ENCODE measurements at places on chromosomes 3 and 15.

- no peak for DNase-seq
Measured at GRCh38 chr15:45023659-45024225, 747 bp downstream of the SORD start.

- DNase-seq, result no peak
Measured at GRCh38 chr3:57889807-57890206, 118.4 kb upstream of the FLNB start.

- no peak for DNase-seq
Measured at GRCh38 chr3:115388166-115388565, 235.1 kb upstream of the GAP43 start.

- no peak for DNase-seq
Measured at GRCh38 chr3:191382661-191383060, 52.3 kb upstream of the UTS2B start.

- DNase-seq, result no peak
Measured at GRCh38 chr3:52791366-52791765, 3.2 kb upstream of the ITIH3 start.

- DNase-seq, result no peak
Measured at GRCh38 chr3:64431526-64432091, 206.3 kb upstream of the PRICKLE2 start.

- no peak for DNase-seq
Measured at GRCh38 chr3:69179740-69180372, 57.5 kb upstream of the LMOD3 start.

GRCh38 chr3:124489506-124489905 lies 240.7 kb upstream of the UMPS start:
- DNase-seq, result no peak

DNA sequence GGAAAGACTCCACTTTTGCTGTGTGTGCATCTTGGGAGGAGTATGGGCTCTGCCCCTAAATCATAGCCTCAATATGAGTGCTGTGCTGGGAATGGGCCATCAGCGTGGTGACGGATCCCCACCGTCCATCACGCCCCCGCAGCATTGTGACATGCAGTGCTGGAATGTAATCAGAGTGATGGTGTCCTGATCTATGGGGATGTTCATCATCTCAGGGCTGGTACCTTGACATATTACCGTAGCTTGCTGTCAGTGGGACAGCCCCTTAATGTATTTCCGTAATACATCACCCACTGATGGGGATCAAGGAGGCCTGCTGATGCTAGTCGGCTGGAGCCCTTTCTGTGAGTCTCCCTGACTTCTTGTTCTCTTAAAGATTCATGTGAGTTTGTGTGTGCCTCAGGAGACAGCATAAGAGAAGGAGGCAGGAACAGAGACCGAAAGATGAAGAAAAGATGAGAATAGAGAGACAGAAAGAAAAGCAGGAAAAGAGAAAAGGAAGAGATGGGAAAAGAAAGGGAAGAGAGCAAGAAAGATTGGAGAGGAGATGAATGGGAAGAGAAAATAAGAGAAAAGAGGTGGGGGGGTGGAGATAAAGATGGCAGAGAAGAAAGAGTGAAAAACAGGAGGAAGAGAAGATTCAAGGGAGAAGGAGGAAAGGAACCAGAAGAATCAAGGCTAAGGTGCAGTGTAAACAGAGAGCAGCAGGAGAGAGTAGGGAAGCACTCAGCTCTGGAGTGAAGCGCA lies 183.7 kb downstream of the RPLP1 start:
- DNase-seq, result no peak

- DNase-seq, result no peak
Measured at GRCh38 chr3:10189557-10190354, 25.0 kb downstream of the IRAK2 start.

GRCh38 chr15:57656434-57656833 lies 50.1 kb upstream of the POLR2M start:
- no peak for DNase-seq

DNA sequence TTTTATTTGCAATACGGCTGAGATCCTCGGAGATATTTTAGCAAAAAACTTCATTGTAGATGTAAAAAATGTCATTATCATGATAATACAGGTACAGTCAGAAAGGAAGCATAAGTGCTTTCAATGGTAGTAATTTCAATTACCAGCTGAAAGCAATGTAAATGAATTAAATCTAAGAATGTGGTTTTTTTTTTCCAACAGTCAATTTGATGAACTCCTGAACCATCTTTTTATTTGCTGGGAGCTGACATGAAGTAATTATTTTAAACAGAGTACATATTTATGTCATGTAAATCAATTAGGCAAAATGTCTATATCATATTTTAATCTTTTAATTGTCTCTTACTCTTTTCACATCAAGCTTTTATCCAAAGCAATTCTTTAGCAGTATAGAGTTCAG lies 70.6 kb downstream of the MORC1 start:
- no peak for DNase-seq

GRCh38 chr3:149703466-149703865 lies 45.6 kb upstream of the WWTR1 start:
- DNase-seq, result no peak

GRCh38 chr15:27575521-27575920 lies 523.6 kb downstream of the OCA2 start:
- no peak for DNase-seq

DNA sequence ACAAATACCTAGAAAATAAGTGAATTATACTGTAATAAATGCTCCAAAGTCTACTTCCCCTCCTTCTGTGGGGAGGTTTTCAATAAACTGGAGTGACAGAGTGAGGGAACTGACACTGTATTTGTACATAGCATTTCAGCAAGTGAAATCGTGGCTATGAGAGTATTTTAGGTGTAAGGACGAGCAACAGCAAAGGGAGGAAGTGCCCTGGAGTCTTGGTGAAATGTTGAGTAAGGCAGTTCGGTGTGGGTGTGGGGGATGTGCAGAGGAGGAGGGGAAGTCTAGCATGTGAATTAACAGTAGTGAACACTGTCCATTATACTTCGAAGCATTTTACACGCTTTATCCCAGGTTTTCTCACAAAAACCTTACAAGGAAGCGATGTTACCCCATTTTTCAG lies 18.1 kb upstream of the P2RY13 start:
- no peak for DNase-seq

GRCh38 chr3:183178512-183178832 lies 15.9 kb upstream of the LAMP3 start:
- DNase-seq, result no peak

DNA sequence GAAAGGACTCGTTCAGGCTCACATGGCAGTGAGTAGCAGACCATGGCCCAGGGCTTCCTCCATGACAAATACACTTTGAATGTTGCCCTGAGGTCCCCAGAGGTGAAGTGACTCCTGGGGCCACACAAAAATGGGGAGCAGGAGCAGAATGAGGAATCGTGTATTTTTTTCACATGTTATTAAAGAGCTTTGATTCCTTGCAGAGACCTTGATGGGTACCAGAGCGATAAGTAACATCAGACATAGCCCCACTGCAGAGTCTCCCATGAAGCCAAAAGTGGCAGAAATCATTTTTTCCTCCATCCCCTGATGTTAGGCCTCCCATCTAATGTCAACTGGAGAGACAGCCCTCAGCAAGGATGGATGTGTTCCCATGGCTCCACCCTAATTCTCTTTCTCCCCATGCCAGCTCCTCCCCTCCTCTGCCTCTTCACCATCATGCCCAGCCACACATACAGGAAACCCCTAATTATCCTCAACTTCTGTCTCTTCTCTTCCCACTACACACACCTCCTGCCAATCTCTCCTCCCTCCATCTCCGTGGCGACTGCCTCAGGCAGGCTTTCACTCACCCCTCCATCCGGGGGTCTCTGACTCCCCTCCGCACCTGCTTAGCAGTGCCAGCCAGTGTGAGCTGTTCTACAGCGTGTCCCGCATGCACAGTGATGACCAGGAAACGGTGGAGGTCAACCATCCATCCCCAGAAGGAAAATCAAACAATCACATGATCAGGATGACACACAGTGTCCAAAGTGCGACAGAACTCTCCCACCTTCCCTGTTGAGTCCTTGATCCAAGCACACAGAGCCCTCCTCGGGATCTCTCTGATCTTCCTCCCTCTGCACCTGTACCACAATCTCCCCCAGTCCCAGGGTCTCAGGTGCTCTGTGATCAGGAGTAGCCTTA lies 7.1 kb upstream of the SSUH2 start:
- no peak for DNase-seq

DNA sequence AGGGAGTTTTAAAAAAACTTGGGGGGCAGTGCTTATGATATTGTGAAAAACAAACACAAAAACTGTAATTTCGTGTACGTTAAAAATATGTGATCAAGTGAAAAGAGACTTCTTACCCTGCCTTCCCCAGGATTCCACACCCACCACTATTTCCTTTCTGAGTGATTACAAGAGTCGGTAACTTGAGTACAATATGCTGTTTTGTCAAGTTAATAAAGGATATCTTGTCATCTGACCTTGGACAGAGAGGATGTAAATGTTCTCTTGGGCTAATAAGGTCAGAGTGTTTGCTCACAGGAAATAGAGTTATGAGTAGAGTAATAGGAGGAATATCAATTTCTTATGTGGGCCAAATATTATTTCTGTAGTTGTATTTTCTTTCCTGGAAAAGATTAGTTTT lies 68.1 kb downstream of the NOX5 start:
- no peak for DNase-seq

DNA sequence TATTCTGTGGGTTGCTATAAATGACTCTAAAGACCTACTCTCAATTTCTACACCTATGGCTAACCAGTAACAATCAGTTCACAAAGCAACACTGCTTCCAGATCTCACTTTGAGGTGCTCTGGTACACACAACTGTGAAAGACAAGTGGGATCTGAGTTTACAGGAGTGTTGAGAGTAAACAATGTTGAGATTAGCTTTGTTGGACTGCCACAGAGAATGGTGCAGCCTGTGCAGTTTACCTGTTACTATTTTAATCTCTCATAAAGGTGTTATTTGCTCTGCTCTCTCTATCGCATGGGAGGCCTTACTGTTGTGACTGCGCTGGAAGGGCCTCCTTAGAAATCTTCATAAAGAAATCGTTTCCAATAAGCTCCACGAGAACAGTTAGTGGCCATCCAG lies 112.0 kb downstream of the SOX2 start:
- no peak for DNase-seq

DNA sequence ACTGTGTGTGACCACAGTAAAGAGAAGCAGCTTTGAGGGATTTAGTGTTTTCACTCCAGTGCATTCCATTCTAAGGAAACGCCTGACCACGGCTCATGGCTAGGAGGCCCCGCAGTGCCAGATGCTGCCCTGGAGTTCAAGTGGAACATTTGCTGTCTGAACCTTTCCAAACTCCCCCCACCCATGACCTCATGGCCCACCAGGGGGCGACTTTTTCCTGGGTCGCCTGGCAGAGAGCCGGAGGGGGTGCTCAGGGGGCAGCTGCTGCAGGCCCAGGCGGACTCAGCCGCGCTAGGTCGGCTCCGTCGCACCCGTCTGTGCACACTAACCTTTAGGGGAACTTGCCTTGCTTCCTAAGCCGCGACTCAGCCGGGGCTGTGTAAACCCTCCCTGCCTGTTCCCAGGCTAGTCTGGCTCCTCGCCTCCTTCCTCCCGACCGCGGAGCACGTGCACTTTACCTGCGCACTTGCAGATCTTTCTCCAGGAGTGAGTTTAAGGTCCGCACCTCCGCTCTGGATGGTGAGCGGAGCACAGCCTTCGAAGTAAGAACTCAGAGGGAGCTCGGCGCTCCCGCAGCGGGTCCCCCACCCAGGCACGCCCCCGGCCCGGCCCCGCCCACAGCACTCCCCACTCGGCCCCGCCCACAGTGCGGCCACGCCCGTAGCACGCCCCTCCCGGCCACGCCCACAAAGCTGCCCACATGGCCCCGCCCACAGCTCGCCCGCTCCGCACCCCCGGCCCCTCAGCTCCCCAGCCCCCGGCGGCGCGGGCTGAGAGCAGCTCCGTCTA lies at the start of gene OCA2:
TSS of gene OCA2 (minus strand) at position 550 of the 789 bp plus-strand sequence. CDS start 17,441 bp downstream, outside the sequence.
- DNase-seq, result no peak

DNA sequence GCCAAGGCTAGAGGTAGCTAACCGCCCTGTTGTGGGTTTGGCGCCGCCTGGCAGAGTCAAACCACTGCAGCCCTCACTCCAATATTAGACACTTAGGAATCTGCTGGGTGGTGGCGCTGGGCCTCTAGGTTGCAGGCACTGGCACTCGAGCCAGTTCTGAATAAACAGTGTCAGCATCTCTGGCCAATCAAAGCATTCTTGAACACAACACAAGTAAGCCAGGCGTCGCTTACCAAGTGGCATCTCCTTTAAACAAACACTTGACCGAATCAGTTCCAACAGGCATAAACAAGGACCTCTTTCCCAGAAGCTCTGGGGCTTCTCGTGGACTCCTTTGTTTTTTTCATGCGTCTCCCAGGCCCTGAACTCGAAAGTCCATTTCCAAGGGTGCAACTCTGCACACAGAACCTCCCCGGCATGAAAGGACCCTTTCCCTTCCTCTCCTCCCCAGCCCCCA lies 82.3 kb downstream of the LRIG1 start:
- no peak for DNase-seq

DNA sequence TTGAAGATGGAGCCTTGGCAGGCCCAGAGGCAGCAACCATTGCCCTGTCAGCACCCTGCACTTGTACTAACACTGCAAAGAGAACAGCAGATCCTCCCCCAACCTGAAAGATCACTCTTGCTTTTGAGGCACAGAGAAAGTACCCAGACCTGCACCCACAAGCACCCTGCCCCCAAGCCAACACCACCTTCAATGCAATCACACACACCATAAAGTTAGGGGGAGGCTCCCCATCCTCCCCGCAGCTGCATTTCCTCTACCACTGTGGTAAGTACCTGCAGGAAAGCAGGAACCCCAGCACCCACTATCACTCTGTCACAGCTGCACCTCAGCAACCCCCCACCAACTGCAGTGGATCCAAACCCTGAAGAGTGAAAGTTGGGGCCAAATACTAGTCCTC lies 12.0 kb downstream of the OR5K3 start:
- no peak for DNase-seq

DNA sequence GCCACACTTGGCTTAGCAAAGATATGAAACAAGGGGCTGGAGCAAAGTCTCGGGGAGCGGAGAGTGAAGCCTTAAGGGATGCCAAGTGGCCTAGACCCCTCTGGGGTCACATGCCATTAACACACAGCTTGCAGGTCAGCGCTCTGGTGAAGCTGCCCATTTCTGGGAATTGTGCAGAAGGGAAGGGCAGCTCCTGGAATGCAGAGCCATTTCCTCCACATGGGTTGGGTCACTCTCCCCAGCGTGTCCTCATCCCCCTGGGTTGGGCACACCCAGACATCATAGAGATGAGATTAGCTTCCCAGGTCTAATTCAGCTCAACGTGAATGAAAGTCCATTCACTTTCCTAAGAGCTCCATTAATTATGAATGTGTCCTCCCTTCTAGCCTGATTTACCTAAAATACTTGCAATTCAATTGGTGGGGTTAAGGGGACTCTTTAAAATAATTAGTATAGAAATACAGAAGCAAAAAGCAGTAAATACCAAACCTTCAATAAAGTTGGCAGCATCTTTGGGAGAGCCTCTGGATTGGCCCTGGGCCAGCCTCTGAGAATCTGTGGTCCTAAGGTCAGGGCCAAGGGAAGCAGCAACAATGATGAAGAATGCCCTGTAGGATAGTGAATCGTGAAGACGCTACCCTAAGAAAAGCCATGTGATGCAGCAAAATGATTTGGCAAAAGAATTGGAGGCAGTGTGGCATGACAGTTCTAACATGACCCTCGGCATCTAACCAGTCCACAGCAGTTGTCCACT lies 17.8 kb downstream of the MRAS start:
- no peak for DNase-seq

GRCh38 chr3:72872183-72872582 lies 15.7 kb upstream of the GXYLT2 start:
- DNase-seq, result no peak

Measured in activated CD8-positive, alpha-beta memory T cell treated with anti-CD3 and anti-CD28 coated beads for 48 hours (primary cell).